ENCODE measurements at places on chromosomes 3 and 15.

GRCh38 chr15:66290007-66290406, 3.4 kb upstream of the DIS3L start:
- DNase-seq, result no peak

- DNase-seq, result no peak
Observed at GRCh38 chr3:147304756-147305155, 101.6 kb downstream of the ZIC4 start.

- DNase-seq, result no peak
Observed at GRCh38 chr3:128573160-128573559, 77.5 kb downstream of the RPN1 start.

- no peak for DNase-seq
Observed at GRCh38 chr3:132038198-132038825, 3.5 kb upstream of the CPNE4 start.

GRCh38 chr15:40244961-40245523, 6.2 kb downstream of the PAK6 start:
- no peak for DNase-seq

DNA sequence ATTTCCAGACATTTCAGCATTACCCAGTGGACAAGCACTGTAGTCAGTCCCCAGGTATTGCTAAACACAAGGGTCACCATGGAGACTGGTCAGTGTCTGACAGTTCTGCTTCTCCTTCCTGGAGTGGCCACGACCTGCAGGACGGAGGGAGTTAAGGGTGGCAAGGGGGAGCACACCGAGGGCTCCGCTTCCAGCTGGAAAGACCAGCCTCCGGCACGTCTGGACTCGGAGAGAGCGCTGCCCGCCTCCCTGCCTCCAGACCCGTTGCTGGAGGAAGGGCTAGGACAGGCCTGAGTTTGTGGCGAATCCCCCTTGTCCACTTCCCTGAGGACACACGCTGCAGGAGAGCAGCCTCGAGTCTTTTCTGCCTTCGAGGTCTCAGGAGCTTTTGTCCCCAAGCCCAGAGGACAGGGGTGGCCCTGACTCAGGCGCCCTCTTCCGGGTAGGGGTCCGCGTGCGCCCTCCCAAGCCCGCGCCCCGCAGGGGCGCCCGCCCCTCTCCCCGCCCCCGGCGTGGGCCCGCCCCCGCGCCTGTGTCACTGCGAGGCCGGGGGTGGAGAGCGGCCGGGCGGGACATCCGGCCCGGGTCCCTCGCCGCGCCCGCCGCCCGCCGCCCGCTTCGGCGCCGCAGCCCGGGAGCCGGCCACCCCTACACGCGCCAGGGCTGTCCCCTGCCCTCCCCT, at the start of gene CHST14:
Gene CHST14 (plus strand): TSS at position 562 of the 682 bp plus-strand sequence. CDS start 230 bp downstream, outside the sequence.
- peak; percentile 18 for DNase-seq

DNA sequence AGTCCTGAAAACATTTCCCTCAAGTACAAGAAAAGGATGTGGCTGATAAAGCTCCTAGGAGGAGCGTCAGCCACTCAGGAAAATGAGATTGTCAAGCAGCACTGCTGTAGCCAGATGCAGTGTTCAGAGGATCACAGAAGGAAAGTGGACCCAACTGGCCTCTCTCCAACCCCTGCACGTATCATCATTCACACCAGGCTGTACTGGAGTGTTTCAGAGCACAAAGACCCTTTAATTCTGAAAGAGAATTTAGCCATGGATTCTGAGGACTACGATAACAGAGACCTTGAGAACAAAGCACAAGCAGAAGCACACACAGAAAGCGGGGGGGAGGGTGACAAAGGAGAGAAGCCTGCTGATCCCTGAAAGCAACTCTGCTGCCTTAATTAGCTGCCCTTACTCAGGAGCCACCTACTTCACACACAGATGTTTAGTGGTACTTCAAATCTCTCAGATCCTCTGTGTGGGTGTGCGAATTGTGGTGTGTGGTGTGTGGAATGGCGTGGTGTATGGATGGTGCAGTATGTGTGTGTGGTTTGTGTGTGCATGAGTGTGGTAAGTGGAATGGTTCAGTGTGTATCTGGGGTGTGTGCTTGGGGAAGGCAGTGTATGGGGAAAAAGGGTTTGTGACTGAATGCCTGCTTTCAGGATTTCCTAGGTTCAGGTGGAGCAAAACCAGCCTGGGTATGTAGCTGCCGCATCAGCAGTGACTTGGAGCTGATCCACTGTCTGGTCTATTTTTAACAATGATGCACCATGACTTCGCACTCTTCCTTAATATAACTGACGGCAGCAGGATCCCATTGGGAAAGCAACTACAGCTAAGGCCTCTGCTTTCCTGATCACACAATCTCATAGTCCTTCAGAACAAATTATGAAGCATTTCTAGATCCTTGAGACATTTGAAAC, 192.5 kb downstream of the RSL24D1 start:
- DNase-seq, result no peak

DNA sequence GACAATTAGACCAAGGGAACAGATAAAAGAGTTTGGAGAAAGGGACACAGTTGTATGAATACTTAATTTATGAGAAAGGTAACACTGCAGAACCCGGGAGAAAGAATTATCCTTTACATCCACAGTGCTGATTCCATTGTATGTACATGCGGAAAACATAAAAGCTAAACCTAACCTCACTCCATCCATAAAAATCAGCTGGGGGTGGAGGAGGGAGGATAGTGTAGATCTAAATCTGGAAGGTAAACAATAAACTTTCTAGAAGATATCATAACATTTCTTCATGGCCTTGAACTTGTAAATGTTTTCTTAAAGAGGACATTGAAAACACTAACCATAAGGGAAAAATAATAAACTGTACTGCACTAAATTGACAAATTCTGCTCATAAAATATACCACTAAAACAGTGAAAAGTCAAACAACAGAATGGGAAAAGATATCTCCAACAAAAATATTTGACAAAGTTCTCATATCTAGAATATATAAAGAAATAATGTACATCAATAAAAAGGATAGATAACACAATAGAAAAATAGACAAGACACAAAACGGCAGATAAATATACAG, 220.5 kb downstream of the DPH6 start:
- no peak for DNase-seq

DNA sequence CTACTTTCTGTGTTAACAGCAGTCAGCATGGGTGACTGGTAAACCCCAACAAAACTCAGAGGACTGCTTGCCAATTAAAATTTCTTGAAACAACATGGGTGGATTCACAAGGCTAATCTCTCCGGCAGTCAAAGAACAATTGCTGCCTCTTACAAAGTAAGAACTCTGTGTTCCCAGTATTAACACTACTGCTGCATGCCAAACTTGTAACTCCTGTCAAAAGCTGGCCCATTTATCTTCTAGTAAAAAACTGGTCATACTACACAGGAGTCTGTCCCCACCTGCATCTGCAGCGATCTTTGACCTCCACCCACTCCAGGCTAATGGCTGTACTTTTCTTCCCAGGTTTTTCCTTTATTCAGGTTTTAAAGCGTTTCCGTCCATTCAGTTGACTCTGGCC, 8.7 kb upstream of the ZNF589 start:
- DNase-seq, result no peak

- no peak for DNase-seq
Observed at GRCh38 chr15:47265686-47266085, 451.6 kb upstream of the SEMA6D start.

- DNase-seq, result no peak
Observed at GRCh38 chr15:40050788-40051470, 11.9 kb upstream of the SRP14 start.

DNA sequence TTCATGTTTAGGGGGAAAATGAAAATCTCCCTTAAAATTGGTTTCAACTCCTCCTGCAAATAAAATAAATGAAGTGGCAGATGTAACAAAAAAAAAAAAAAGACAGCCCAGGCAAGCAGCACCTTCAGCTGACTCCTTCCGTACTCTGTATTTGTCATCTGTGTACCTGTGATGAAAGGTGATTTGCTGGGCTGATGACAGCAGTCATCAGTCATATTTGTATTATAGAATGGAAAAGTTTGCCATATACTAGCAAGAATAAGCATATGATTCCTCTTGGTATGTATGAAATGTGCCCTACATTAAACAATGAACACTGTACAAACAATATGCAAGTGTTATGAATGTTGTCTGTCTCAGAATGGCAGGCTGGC, 44.1 kb upstream of the WWTR1 start:
- no peak for DNase-seq

DNA sequence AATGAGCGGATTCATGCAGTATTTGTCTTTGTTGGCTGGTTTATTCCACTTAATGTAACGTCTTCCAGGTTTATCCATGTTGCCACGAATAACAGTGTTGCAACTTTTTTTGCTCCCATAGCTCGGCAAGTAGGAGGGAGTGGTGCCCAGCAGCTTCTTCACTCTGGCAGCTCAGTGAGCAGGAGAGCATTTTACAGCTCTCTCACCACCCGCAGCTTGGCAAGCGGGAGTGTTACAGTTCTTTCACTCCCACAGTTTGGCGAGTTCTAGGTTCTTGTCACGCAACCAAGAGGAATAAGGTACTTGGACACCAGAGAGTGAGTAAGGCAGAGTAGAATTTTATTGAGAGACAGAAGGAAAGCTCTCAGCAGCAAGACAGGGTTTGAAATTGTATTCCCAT, 935.2 kb downstream of the TBL1XR1 start:
- DNase-seq, result no peak

GRCh38 chr3:178381555-178381954, 154.7 kb upstream of the KCNMB2 start:
- DNase-seq, result no peak

GRCh38 chr15:57282686-57283085, 93.6 kb upstream of the CGNL1 start:
- no peak for DNase-seq

DNA sequence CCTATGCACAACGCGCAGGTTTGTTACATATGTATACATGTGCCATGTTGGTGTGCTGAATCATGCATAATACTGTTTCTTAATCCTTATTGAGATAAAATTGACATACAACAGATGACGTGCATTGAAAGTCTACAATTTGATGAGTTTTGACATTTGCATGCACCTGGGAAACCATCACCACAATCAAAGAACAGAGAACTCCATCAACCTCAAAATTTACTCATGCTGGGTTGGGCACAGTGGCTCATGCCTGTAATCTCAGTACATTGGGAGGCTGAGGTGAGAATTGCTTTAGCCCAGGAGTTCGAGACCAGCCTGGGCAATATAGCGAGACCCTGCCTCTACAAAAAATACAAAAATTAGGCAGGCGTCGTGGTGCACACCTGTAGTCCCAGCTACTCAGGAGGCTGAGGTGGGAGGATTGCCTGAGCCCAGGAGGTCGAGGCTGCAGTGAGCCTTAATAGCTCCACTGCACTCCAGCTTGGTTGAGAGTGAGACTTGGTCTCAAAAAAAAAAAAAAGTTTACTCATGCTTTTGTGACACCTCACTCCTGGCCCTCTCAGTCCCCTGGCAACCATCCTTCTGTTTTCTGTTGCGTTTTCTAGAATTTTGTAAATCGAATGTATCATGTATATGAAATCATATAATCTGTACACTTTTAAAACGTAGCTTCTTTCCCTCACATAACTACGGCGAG, 56.6 kb downstream of the BHLHE40 start:
- DNase-seq, result no peak

- no peak for DNase-seq
Observed at GRCh38 chr3:56557831-56558170, 826 bp downstream of the CCDC66 start.

- DNase-seq, result no peak
Observed at GRCh38 chr3:127751782-127752181, 70.5 kb downstream of the MGLL start.

- DNase-seq, result peak; percentile 59
Observed at GRCh38 chr3:172710664-172711453, at the start of gene NCEH1. Gene NCEH1, minus strand, starts transcription at chr3:172711067. Its CDS starts 83 bp downstream, at chr3:172710984.

DNA sequence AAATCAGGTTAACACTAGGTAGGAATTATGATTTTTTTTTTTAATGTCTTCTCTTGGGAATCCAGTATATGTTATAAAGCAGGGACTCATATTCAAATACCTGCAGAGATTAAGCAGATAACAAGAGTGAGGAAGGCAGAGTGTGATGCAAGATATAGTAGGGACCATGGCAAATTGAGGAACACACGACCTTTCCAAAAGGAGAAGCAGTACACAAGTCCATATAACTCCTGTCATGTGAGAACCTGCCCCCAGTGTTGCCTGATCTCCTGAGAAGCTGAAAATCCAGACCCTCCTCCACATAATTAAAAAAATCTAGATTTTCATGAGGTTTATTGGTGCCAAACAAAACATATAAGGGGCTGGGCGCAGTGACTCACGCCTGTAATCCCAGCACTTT, 3.6 kb downstream of the RFC4 start:
- DNase-seq, result no peak

- no peak for DNase-seq
Observed at GRCh38 chr3:113560831-113561623, 28.7 kb downstream of the SIDT1 start.

DNA sequence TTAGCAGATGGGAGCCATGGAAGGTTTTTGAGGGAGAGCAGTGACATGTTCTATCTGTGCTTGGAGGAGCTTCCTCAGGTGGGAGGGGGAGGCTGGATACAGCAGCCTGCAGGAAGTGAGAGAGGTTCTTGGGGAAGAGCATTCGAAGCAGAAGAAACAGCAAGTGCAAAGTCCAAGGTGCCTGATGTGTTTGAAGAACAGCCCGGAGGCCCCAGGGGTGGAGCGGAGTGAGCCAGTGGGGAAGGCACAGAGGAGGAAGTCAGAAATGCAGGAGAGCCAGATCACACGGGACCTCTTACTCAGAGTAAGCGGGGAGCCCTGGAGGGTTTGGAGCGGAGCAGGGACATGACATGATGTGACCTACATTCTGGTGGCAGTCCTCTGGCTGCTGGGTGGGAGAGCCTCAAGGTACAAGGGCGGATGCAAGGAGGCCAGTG, 10.8 kb downstream of the ITGA11 start:
- no peak for DNase-seq

Measured in activated CD4-positive, alpha-beta T cell treated with anti-CD3 and anti-CD28 coated beads, Interleukin-2, amount 50 U/mL, for 24 hours (primary cell).